ENCODE measurements at places on chromosomes 2 and 18. TPM values are rescaled to one million over a fixed set of nuclear protein-coding genes. Genes with fewer than 3 reads are reported as not detected.

Gene TGFA
- not detected for total RNA-seq

Gene HPCAL1
- 47.0 TPM for total RNA-seq

Gene STAT4
- 101 TPM for total RNA-seq

Gene SCG2
- 0.12 TPM for total RNA-seq

Gene GYPC
- 87.6 TPM for total RNA-seq

Gene HADHA
- 145 TPM for total RNA-seq

Gene SERPINB3
- not detected for total RNA-seq

Gene G6PC2
- not detected for total RNA-seq

GRCh38 chr2:158079672-158080071 lies 22.0 kb upstream of the UPP2 start:
- no peak overlapping the region for H3K27ac ChIP-seq
- DNase-seq = no peak
- no peak overlapping the region for H3K4me3 ChIP-seq
- no peaks in the 10 kb centered on the region for H3K36me3 ChIP-seq
- H3K4me1 ChIP-seq = no peaks in the 10 kb centered on the region

DNA sequence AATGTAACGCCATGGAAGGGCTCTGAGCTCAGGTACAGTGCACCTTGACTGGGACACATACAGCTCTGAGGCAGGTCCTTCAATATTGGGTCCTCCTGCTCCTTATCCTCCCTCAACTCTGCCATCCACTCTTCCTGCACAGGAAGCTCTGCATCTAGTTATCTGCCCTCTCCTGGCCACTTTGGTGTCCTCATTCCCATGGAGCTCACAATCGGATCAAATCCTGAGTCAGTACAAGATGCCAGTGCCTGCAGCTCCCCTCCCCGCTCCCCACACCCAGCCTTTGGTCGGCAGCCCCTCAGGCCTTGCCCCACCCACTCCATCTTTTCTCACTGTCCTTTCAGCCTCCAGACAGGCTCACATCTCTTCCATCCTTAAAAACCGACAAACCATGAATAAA lies 58.0 kb downstream of the LRRFIP1 start:
- H3K4me1 ChIP-seq = peaks cover 45% of the 10 kb centered on the region
- no peak for DNase-seq
- no peak overlapping the region for H3K4me3 ChIP-seq
- H3K27me3 ChIP-seq = no peaks in the 10 kb centered on the region

- DNase-seq = no peak
- H3K4me3 ChIP-seq = no peak overlapping the region
- no peaks in the 10 kb centered on the region for H3K27me3 ChIP-seq
- peaks cover 3% of the 10 kb centered on the region for H3K4me1 ChIP-seq
- no peak overlapping the region for H3K27ac ChIP-seq
Measured at GRCh38 chr18:35117951-35118411, 76.8 kb downstream of the MAPRE2 start.

DNA sequence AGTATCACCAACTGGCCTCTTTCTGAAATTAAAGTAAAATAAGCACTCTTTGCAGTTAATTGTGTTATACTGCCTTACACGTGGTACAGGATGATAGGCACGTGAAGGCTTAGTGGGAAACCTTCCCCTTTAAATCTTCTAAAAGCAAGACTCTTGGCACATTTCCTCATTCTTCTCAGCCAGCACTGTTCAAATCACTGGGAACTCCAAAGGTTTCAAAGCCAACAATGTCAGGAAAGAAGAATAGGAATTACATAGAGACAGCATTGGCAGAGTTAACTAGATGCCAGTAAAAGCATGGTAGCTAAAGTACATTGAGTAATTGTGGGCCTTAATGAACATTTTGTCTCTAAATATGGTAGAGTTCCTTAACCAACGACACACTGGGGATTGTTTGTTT lies 96.4 kb downstream of the DTNA start:
- no peak overlapping the region for H3K27ac ChIP-seq
- no peak for DNase-seq
- H3K27me3 ChIP-seq = peaks cover 10% of the 10 kb centered on the region
- no peak overlapping the region for H3K4me3 ChIP-seq
- H3K36me3 ChIP-seq = no peaks in the 10 kb centered on the region

- H3K36me3 ChIP-seq = no peaks in the 10 kb centered on the region
- peaks cover 7% of the 10 kb centered on the region for H3K27me3 ChIP-seq
- H3K4me3 ChIP-seq = no peak overlapping the region
- DNase-seq = no peak
- no peaks in the 10 kb centered on the region for H3K4me1 ChIP-seq
- no peak overlapping the region for H3K27ac ChIP-seq
Measured at GRCh38 chr18:579238-579637, 942 bp upstream of the CETN1 start.

DNA sequence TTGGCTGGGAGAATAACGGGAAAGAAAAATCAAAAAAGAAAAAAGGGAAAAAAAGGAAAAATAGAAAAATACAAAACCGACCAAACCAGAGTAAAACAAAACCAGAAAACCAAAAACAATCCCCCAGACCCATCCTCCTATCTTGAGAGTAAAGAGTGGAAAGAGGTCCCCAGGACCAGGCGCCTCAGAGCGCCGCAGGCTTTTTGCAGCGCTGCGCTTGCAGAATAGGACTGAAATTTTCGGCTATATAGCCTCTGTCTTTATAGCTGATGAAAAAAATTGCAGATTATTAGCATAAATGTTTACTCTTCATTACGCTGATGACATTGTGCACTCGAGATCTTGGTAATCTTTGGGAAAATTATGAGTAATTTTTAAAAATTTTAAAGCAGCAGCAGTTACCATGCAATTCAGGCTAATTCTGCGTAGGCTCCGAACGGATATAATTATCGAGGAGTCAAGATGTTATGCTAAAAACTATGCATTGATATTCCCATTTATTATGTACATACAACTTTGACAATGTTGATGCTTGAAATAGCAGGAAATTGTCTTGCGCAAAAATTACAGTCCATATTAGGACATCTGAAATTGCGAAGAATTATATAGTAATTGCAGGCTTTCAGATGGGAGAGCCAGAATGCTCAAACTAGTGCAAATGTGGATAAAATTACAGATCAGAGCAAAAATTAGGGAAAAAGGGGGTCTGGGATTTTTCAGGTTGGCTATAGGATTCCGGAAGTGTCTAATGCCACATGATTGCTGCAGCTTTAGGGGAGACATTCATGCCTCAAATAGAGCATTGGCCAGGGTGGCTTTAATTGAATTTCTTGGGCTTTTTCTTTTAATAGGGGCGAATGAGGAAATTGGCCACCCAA lies 8.3 kb downstream of the DLX1 start:
- peak overlapping the region; percentile 61 for H3K27ac ChIP-seq
- DNase-seq = no peak
- peaks cover 28% of the 10 kb centered on the region for H3K4me1 ChIP-seq
- H3K27me3 ChIP-seq = peaks cover 90% of the 10 kb centered on the region
- H3K4me3 ChIP-seq = peak overlapping the region; percentile 27

DNA sequence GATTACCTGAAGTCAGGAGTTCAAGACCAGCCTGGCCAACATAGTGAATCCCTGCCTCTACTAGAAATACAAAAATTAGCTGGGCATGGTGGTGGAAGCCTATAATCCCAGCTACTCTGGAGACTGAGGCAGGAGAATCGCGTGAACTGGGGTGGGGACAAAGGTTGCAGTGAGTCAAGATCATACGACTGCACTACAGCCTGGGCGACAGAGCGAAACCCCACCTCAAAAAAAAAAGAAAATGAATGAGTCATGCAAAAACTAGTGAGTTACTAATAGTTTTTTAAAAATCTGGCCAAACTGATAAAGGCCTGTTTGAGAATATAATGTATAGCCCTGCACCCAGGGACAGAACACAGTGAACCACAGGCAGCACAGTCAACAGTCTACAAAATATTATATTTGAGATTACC lies 17.5 kb downstream of the AFG3L2 start:
- peaks cover 8% of the 10 kb centered on the region for H3K4me1 ChIP-seq
- H3K36me3 ChIP-seq = peaks cover 38% of the 10 kb centered on the region
- H3K27me3 ChIP-seq = no peaks in the 10 kb centered on the region
- H3K27ac ChIP-seq = no peak overlapping the region
- no peak for DNase-seq
- no peak overlapping the region for H3K4me3 ChIP-seq

- no peaks in the 10 kb centered on the region for H3K27me3 ChIP-seq
- no peaks in the 10 kb centered on the region for H3K36me3 ChIP-seq
- no peak for DNase-seq
- H3K27ac ChIP-seq = no peak overlapping the region
- H3K4me1 ChIP-seq = no peaks in the 10 kb centered on the region
- no peak overlapping the region for H3K4me3 ChIP-seq
Measured at GRCh38 chr18:10290638-10291235, 163.7 kb upstream of the APCDD1 start.

GRCh38 chr2:114201781-114202180 lies 240.7 kb upstream of the DPP10 start:
- no peak overlapping the region for H3K4me3 ChIP-seq
- peaks cover 3% of the 10 kb centered on the region for H3K27me3 ChIP-seq
- DNase-seq = no peak
- H3K4me1 ChIP-seq = no peaks in the 10 kb centered on the region

DNA sequence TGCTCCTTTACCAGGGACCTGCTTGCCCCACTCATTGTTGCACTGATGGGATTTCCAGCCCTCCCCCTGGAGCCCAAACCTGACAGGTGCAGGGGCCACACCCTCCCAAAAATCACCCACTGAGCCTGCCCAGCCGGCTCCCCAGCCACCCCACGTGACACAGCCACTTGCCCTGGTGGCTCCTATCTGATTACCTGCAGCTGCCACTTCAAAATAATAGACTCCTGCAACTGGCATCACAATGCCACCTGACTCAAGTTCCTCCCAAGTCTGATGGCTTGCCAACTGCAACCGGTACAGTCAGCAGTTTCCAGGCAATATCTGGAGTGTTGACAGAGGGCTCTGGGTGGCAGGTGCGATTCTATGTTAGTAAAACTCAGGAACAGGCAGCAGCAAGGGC lies 66.2 kb downstream of the CRACDL start:
- H3K4me3 ChIP-seq = peak overlapping the region; percentile 4
- H3K27me3 ChIP-seq = peaks cover 5% of the 10 kb centered on the region
- peak overlapping the region; percentile 33 for H3K27ac ChIP-seq
- H3K4me1 ChIP-seq = peaks cover 16% of the 10 kb centered on the region

DNA sequence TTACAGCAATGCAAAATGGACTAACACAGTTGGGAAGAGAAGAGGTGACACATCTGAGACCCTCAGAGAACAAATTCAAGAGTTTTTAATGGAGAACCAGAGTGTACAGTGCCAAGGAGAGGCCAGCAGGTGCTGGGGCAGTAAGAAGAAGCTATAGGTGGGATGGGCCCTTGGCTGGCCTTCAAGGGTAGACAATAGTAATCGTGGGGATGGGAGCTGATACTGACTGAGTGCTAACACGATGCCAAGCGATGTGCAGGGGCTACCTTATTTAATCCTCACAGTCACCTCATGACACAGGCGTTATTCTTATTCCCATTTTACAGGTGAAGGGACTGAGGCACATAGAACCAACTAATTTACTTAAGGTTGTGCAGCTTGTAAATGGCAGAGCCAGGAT lies 131.9 kb upstream of the ID2 start:
- no peak for DNase-seq
- H3K36me3 ChIP-seq = no peaks in the 10 kb centered on the region
- H3K27me3 ChIP-seq = no peaks in the 10 kb centered on the region
- H3K4me1 ChIP-seq = peaks cover 41% of the 10 kb centered on the region

- H3K4me1 ChIP-seq = peaks cover 3% of the 10 kb centered on the region
- H3K27me3 ChIP-seq = peaks cover 5% of the 10 kb centered on the region
- no peak overlapping the region for H3K27ac ChIP-seq
- no peak overlapping the region for H3K4me3 ChIP-seq
- no peaks in the 10 kb centered on the region for H3K36me3 ChIP-seq
- DNase-seq = no peak
Measured at GRCh38 chr2:54479424-54479823, 23.3 kb downstream of the SPTBN1 start.

- H3K36me3 ChIP-seq = peaks cover 70% of the 10 kb centered on the region
- H3K4me1 ChIP-seq = peaks cover 67% of the 10 kb centered on the region
- H3K4me3 ChIP-seq = no peak overlapping the region
- DNase-seq = no peak
Measured at GRCh38 chr18:47898696-47899095, 31.8 kb downstream of the SMAD2 start.

- H3K36me3 ChIP-seq = peaks cover 18% of the 10 kb centered on the region
- peaks cover 23% of the 10 kb centered on the region for H3K4me1 ChIP-seq
- peak overlapping the region; percentile 65 for H3K27ac ChIP-seq
- DNase-seq = no peak
Measured at GRCh38 chr2:8433390-8433789, 248.5 kb upstream of the ID2 start.

GRCh38 chr18:66317243-66318090 lies 286.4 kb downstream of the CDH19 start:
- no peak overlapping the region for H3K4me3 ChIP-seq
- DNase-seq = no peak
- no peak overlapping the region for H3K27ac ChIP-seq
- H3K27me3 ChIP-seq = no peaks in the 10 kb centered on the region
- H3K36me3 ChIP-seq = no peaks in the 10 kb centered on the region

DNA sequence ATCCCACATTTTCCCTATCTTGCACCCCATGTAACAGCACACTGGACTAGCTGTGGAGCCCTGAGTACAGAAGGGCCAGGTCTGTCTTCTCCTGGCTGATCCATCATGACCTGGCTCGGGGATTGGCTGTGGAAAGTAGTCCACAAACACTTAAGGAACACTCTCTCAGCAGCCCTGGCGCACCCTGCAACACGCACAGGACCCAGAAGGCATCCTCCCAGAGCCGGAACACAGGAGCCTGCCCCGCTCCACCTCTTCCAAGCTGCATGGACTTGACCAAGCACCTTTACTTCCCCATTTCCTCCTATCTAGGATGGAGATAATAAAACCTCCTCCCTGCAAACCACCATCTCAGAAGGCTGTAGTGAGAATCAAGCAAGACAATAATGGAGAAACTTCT lies 151.7 kb downstream of the CTIF start:
- H3K27me3 ChIP-seq = peaks cover 2% of the 10 kb centered on the region
- no peak overlapping the region for H3K27ac ChIP-seq
- no peaks in the 10 kb centered on the region for H3K4me1 ChIP-seq
- no peaks in the 10 kb centered on the region for H3K36me3 ChIP-seq
- no peak overlapping the region for H3K4me3 ChIP-seq
- no peak for DNase-seq

DNA sequence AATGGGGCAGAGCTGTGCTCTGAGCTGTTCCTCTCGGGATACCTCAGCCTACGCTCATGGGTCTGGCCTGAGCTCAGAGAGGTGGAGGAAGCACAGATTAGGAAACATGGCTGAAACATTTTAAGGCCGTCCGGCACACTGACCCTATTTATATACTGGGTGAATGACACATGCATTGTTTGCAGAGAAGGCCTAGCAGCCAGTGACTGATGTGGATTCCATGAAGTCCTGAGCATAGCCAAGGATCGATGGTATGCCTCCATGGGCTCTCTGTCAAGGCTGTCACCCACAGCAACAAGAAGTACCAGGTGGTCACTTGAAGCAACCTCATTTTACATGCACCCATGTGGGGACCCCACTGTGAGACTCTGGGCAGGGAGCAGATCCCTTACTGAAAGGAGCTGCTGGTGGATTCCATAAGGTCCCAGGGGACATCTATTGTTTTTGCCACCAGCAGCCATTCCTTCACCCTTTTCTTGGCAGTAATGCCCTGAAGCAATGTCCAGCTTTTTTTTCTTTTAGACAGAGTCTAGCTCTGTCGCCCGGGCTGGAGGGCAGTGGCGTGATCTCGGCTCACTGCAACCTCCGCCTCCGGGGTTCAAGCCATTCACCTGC lies 8.4 kb downstream of the PTMA start:
- no peak overlapping the region for H3K27ac ChIP-seq
- no peak for DNase-seq
- H3K27me3 ChIP-seq = no peaks in the 10 kb centered on the region
- H3K36me3 ChIP-seq = peaks cover 15% of the 10 kb centered on the region
- no peak overlapping the region for H3K4me3 ChIP-seq

GRCh38 chr2:235106874-235107639 lies 155.2 kb downstream of the SH3BP4 start:
- H3K36me3 ChIP-seq = no peaks in the 10 kb centered on the region
- H3K27me3 ChIP-seq = peaks cover 2% of the 10 kb centered on the region
- no peak overlapping the region for H3K27ac ChIP-seq
- no peak overlapping the region for H3K4me3 ChIP-seq

Measured in activated CD8-positive, alpha-beta memory T cell treated with anti-CD3 and anti-CD28 coated beads, Interleukin-2, amount 10 ng/mL, durations not matched to agents 7 days and 5 days (primary cell).